ENCODE measurements at places on chromosomes 4 and X.

GRCh38 chr4:98781641-98782357 is 123.4 kb upstream of the TSPAN5 start:
- DNase-seq = no peak

DNA sequence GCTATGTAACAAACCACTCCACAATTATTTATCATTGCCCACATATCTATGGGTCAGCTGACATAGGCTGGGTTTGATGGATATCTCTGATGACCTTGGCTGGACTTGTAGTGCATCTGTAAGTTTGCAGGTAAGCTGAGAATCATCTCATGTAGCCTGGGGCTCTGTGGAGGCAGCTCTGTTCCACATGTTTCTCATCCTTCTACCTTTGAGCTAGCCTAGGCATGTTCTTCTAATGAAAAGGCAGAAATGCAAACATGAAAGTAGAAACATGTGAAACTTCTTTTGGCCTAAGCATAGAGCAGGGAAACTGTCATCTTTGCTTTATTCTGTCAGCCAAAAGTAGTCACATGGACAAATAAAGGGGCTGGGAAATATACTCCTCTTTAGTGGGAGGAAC is 18.2 kb downstream of the MRPL1 start:
- peak; percentile 46 for DNase-seq

- DNase-seq = no peak
Measured at GRCh38 chrX:76147106-76147505, 25.8 kb upstream of the PBDC1 start.

DNA sequence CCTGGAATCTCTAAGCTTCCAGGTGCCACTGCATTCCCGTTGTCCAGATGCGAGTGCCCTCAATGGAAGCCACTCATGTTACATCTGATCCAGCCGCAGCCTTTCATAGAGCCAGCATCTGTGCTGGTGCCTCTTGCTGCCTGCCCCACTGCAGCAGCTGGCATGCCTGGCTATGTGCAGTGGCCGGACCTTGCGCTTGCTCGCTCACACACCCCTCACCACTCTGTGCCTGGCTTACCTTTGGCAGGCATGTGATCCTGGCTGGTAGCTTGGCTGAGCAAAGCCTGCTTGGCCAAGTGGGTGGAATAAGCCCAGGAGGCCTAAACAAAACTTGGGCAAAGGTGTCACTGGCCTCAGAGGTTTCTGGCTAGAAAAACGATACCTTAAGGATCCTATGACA is 59.5 kb upstream of the CDKN2AIP start:
- no peak for DNase-seq

- DNase-seq = no peak
Measured at GRCh38 chr4:52870225-52870624, 8.1 kb downstream of the RASL11B start.

DNA sequence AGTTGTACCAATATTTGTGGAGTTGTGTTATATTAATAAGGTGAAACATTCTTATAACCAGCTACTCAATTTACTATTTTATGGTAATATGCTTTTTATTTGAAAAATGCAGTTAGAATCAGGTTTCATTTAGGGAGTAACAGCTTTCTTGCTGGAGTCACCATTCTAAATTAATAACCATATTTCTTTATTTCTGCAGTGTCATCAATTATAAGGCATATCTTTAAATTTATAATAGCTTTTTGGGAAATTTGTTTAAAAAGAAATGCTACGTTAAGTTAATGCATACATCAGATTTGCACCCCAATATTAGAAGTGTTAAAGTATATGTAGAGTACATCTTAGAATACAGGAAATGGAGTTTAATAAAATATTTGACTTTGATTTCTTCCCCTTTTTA is 18.9 kb downstream of the USP38 start:
- DNase-seq = no peak

All from RWPE1 (cell line).